ENCODE measurements at places on chromosomes 13 and 19.

- DNase-seq: peak; percentile 5
These were observed 506.7 kb upstream of the PCDH9 start for GRCh38 chr13:67736646-67737420.

GRCh38 chr19:45554481-45554880 is 30.1 kb downstream of the OPA3 start:
- DNase-seq: peak; percentile 10

DNA sequence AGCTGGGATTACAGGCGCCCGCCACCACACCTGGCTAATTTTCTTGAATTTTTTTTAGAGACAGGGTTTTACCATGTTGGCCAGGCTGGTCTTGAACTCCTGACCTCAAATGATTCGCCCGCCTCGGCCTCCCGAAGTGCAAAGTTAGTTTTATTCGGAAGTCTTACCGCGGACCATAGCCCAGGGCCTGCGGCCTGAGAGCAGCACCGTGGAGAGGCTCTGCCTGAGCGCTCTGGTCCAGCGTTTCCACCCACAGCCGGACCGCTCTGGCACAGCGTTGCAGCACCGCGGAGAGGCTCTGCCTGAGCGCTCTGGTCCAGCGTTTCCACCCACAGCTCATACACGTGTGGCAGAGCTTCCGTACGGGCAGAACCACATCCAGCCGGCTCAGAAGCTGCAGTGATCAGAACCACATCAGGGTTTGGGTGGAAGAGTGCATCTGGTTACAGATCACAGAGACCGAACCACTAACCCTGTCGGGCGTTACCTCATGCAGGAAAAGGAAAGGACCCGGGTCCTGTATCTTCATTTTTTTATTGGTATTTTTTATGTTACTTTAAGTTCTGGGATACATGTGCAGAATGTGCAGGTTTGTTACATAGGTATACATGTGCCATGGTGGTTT is 102.4 kb upstream of the SOX1 start:
- no peak for DNase-seq

GRCh38 chr13:47426126-47426849 is 529.4 kb upstream of the HTR2A start:
- peak; percentile 73 for DNase-seq

DNA sequence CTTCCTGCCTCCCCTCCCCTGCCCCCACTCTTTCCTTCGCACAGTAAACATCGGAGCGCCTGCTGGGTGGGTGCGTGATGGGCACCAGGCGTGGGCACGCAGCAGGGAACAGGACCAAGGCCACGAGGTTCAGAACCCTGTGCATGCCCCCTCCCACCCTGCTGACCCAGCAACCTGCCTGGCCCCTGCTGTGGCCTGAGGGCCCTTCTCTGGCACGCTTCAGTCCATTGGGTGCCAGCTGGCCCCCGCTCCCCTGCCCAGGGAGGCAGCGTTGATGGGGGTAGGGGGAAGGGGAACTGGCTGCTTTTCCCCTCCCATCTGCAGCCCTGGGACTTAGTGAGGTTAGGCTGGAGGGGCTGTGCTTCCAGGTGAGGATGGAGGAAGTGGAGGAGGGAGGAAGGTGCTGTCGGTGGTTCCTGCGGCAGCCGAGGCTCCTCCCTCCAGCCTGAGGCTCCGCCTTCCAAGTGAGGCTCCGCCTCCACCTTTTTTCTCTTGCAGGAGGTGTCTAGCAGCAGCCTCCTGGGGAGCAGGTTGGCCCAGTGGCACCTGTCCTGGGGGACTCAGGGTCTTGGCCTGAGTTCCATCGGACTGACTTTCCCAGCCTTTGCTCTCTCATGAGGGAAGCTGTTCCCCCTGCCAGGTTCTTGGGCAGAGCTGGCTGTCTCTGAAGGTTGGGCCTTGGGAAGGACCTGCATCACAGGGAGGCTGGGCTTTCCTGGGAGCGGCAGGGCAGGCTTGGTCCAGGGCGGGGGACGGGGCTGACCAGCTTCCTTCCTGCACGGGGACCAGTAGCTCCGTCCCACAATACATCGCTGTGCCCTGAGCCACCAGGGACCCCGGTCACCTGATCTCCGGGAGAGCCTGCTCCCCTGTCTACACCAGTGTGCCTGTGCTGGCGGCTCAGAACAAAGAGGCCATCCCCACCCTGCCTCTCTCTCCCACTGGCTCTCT is 7.3 kb downstream of the PIAS4 start:
- DNase-seq: no peak

- DNase-seq: no peak
These were observed 281.4 kb downstream of the LHFPL6 start for GRCh38 chr13:39321574-39321973.

DNA sequence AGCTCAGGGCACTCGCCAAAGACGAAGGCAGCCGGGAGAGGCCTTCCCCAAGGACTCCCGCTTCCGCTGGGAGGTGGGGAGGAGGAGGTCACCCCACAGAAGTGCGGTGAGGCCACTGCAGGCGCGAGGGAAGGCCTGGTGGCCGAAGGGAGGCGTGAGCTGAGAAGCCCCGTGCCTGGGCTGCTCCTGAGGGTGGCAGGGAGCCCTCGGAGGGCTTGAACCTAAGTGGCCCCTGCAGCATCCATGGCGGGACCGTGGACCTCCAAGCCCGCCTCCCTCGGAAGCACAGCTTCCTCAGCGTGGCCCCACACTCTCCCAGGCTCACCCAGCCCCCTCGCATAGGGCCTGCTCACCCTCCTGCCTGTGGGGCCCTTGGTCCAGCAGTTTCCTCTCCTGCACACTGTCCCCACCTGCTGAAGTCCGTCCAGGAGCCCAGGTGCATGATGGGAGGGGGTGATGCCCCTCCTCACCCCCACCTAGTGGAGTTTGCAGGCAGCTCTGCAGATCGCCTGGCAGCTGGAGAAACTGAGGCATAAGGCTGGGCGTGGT is 25.9 kb downstream of the EFNA2 start:
- DNase-seq: no peak

DNA sequence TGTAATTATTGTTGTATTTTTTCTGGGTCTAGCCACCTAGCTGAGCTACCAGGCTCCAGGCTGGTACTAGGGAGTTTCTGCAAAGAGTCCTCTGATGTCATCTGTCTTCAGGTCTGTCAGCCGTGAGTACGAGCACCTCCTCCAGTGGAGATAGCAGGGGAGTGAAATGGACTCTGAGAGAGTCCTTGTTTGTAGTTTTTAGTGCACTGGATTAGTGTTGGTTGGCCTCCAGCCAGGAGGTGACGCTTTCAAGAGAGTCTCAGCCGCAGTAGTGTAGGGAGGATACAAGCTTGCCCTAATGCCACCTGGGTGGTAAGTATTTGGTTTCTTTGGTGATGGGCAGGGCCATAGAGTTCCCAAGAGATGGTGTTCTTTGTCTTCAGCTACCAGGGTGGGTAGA is 384.8 kb downstream of the SLC7A1 start:
- DNase-seq: no peak

GRCh38 chr19:10758978-10759377 is 41.1 kb downstream of the DNM2 start:
- no peak for DNase-seq

DNA sequence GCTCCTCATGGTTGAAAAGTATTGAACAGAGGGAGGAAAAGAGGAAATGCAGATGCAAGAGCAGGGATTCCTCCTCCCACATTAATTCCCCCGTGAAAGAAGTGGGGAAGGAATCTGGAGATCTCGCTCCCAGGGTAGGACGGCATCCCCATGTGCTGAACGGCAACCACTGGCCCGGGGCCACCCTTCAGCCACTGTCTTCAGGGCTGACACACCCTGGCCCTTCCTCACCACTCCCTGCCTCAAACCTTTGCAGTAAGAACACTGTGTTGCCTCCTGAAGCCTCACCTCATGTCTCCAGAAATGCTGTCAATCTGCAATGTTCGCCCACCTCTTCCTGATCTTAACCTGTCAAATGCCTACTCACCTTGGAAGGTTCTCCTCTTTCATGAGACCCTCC is 10.9 kb upstream of the DOCK9 start:
- DNase-seq: no peak

DNA sequence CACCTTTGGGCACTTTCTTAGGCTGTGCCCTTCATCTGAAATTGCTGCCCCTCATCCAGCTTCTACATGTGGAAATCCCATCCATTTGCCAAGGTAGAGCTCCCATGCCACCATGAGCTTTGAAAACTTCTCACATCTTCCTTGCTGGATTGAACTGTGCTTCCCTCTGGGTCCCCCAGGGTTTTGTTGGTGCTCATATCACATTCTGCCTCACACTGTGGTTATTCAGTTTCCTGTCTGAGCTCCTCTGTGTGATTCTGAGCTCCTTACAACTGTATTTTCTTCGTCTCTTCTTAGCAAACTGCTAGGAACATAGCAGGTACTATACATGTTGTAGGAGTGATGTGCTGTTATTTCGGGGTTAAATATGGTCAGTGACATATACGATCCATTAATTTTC is 74.9 kb upstream of the KL start:
- no peak for DNase-seq
